ENCODE measurements at places on chromosomes 1 and 21.
A peak's percentile ranks its signal among the peaks of the same experiment; 100 is the strongest.

DNA sequence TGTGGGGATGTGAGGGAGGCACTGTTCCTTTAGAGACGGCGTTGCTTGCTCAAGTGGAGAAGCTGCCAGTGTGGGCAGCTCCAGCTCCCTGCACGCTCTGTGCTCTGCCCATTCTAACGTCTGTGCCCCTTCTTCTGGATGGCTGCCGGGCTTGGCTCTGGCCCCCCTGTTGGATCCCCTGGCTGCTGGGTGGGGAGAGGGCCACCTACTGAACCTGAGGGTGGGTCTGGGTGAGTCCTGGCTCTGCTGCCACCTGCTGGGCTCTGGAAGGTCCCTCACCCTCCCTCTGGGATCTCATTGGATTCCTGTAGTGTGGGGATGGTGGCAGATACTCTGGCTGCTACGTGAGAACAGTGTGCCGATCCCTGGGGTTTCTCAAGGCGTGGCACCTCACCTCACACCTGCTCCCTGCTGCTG, 5.0 kb downstream of the PFKL start:
- no peak for DNase-seq

GRCh38 chr21:33840771-33841170, 74.8 kb downstream of the ATP5PO start:
- no peak for DNase-seq

- no peak for DNase-seq
Measured at GRCh38 chr21:33940881-33941245, 25.3 kb upstream of the ATP5PO start.

DNA sequence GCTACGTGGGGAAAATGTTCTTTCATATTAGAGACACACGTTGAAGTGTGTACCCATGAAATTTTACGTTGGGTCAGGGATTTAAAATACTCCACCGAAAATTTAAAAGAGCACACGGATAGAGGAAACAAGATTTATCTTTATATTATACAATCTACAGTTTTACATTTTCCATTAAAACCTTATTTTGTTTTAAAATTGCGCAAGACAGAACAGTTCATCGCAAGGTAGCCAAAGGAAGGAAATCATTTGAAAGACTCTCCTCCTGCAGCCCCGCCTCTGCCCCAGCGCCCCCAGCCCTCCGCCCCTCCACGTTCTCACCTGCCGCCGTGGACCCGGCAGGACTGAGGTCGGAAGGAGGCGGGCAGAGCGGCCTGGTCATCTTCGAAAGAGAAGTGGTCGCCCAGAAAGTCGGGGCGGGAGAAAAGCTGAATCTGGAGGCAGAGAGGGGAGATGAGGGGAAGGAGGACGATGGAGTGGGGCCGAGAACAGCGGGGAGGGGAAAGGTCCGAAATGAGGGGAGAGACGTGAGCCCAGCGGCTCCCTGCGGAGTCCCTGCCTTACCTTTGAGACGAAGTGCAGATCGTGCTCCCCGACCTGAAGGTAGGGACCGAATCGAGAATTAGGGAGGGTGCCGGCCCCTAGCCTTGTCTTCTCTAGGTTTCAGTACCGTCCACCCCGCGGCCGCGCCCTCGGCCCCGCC, 18.0 kb downstream of the CRYBG2 start:
- no peak for DNase-seq

GRCh38 chr1:152479792-152480595, 30.6 kb upstream of the LCE5A start:
- peak; percentile 77 for DNase-seq

DNA sequence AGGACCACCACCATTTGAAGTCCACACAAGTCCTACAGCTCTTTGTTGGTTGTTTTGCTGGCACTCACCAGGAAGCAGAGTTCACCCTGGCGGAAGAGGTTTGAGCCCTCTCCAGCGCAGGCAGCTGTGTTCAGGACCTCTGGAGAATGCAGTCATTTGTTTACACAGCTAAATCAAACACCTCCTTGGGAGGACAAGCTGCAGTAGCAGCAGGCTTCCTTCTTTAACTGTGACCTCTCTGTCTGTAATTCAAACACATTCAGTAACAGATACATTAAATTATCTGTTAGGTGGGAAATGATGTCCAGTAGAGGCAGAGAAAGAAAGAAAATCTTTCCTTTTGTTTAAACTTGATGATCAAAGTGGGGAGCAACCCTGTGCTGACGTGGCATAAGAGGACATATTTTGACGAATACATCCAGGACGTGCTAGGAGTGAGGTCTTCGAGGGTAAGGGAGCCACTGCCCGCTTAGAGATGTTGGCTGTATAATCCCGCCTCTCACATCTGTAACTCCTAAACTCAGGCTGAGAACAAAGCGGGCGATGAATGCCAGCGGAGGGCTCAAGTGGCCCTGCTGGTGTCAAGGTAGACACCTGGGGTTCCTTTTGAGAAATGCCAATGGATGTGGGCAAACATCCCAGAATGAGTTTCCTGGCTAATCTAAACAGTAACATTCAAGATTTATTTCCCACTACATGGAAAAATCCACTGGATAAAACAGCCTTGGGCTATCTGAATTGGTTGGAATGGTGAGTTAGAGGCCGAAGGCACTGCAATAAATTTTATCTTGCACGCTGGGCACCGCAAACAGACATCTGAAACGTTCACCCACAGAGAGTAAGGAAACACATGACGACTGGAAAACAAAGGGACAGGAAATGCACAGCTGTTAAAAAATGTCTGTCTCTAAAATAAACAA, 51.7 kb downstream of the ABCA4 start:
- no peak for DNase-seq

- DNase-seq: peak; percentile 45
Measured at GRCh38 chr1:221783437-221783836, 41.5 kb upstream of the DUSP10 start.

- DNase-seq: no peak
Measured at GRCh38 chr1:39117899-39118450, 86.5 kb upstream of the MACF1 start.

DNA sequence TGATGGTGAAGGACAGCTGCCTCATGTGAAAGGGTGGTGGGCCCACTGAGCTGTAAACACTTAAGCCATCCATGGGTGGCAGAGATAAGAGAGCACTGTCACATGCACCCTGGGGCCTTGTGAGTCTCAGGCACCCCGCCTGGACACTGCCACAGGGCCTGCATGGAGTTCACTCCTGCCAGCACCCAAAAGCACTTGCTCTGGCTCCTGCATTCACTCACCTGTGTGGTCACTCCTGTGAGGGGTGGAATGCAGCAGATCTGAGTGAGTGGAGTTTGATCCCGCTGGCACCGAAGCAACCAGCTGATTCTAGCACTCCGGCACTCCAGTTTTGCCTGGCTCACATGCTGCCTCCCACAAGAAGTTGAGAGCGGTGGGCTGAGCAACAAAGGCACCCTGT, 1142.1 kb upstream of the PRMT6 start:
- DNase-seq: no peak

Data from CD4-positive, alpha-beta T cell treated with Interleukin-10 for 1 hour (primary cell).